Trophoblast cell (in vitro differentiated cells and primary cell): ENCODE measurements at places on chromosomes 11 and 22.

GRCh38 chr11:70368961-70369360 is 29.4 kb upstream of the CTTN start:
- no peaks in the 10 kb centered on the region for H3K4me1 ChIP-seq
- DNase-seq: no peak
- H3K27me3 ChIP-seq: no peaks in the 10 kb centered on the region
- H3K36me3 ChIP-seq: peaks cover 34% of the 10 kb centered on the region
- no peak overlapping the region for H3K27ac ChIP-seq

DNA sequence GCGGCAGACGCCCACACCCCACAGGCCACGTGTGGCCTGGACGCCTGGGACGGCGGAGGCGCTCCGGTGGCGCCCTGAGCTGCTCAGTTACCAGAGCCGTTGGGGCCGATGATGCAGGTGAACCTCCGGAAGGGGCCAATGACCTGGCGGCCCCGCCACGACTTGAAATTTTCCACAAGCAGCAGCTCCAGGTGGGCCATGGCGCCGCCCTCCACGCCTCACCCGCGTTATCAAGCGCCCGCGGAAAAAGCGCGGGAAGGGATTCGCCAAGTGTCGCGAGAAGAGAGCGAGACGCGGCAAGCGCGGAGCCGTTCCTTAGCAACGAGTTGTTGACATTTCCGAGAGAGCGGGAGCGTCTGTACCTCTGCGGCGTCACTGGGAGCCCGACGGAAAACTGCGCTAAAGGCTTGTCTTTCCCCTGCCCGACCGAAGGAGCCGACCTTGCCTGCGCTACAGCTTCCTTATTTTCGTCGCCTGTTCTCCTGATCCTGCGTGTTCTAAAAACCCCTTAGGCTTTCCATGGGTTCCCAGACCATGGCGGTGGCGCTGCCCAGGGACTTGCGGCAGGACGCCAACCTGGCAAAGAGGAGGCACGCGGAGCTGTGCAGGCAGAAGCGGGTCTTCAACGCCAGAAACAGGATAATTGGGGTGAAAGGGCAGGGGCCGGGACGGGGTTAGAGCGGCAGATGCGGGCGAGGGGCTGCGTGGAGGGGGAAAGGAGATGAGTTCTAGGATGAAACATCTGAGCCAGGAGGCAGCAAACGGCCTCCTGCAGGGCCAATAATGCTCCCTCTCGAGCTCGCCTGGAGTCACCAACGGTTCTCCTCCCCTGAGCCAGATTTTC is at the start of the genes RIBC2 and SMC1B:
Gene RIBC2 (plus strand): TSS at position 326 of the 844 bp plus-strand sequence. CDS start 194 bp downstream, at position 520.
Gene SMC1B (minus strand): TSS at position 232 of the 844 bp plus-strand sequence. CDS start 32 bp downstream, at position 200.
- H3K36me3 ChIP-seq: no peaks in the 10 kb centered on the region
- peak within 1 kb of the TSS; percentile 56 for H3K4me3 ChIP-seq
- H3K27me3 ChIP-seq: no peaks in the 10 kb centered on the region
- H3K27ac ChIP-seq: no peak within 1 kb of the TSS
- DNase-seq: peak; percentile 94
- peaks cover 8% of the 10 kb centered on the region for H3K4me1 ChIP-seq

DNA sequence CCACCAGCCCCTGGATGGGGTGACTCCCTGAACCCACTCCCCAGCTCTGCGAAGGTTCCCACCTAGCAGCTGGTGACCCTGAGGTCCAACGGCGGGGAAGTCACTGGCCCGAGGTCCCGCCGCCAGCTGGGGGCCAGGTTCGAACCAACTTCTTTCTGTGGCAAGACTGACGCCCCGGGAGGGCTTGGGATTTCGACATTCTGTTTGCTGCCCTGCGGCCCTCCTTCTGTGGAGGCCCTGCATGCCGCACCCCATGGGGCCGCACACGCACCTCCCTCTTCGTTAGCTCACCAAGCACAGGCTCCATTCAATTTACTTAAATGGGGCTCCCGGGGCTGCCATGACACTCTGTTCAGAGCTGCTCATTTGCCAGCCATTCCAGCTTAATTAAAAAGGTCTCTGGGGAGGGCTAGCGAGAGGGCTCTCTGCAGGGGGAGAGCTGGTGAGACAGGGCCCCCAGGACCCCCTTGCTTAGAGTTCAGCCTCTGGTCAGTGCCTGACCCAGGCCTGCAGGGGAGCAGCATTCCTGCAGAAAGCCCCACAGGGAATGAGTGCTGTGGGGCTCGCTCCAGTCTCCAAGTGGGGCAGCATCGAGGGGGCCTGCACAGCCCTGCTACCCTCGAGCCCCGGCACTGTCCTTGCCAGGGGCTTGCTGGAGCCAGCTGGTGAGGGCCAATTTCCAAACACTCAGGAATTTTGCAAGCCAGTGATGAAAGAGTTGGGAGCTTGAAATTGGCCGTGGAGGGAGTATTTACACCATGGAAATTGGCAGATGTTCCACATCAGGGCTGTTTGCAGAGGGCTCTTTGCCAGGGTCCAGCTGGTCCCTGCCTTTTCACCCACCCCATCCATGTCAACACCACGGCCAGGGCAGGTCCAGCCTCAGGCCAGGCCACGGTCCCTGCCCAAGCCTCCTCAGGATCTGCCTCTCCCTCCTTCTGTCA is 80.8 kb downstream of the CACNA1I start:
- no peak overlapping the region for H3K27ac ChIP-seq
- no peaks in the 10 kb centered on the region for H3K36me3 ChIP-seq
- H3K4me1 ChIP-seq: no peaks in the 10 kb centered on the region
- no peak for DNase-seq

GRCh38 chr11:62613291-62613778 is 278 bp downstream of the ROM1 start:
- peaks cover 41% of the 10 kb centered on the region for H3K36me3 ChIP-seq
- DNase-seq: no peak
- H3K4me3 ChIP-seq: peak overlapping the region; percentile 16
- no peaks in the 10 kb centered on the region for H3K27me3 ChIP-seq
- peaks cover 14% of the 10 kb centered on the region for H3K4me1 ChIP-seq

DNA sequence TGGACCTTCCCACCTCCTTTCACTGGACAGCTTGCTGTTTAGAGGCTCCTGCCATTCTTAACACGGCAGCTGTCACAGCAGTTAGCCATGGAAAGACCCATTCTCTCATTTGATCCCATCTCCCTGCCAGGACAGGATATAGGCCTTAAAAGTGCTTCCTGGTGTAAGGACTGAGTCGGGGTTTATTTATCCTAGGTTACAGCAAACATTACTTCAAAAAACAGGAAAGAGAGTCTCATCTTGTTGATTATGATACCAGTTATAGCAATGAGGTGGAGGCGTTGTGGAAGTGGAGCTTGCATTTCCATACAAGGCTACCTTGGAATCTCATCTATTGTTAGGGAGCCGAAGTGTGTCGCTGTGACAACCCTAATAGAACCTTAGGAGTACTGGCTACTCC is 17.4 kb upstream of the ETS1 start:
- H3K4me1 ChIP-seq: no peaks in the 10 kb centered on the region
- H3K4me3 ChIP-seq: no peak overlapping the region
- no peak overlapping the region for H3K27ac ChIP-seq
- no peak for DNase-seq

- no peak overlapping the region for H3K27ac ChIP-seq
- DNase-seq: peak; percentile 84
- H3K4me1 ChIP-seq: peaks cover 6% of the 10 kb centered on the region
- H3K4me3 ChIP-seq: no peak overlapping the region
Measured at GRCh38 chr11:12331239-12331874, 46.0 kb upstream of the PARVA start.

DNA sequence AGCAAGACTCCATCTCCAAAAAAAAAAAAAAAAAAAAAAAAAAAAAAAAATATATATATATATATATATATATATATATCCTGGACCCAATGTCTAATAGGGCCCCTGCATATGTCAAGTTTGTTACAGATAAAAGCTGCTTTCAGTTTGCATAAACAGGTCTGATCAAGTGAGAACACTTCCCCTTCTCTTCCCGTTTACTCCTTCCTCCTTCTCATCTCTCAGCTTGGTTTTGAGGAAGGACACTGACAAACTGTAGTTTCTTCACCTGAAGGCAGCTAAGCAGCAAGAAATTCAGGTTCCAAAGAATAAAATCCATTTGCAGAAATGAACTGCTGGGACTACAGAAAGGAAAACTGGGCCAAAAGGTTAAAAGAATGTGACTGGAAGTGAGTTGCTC is 11.7 kb downstream of the THOC5 start:
- no peaks in the 10 kb centered on the region for H3K4me1 ChIP-seq
- peaks cover 52% of the 10 kb centered on the region for H3K36me3 ChIP-seq
- H3K27me3 ChIP-seq: no peaks in the 10 kb centered on the region
- H3K4me3 ChIP-seq: no peak overlapping the region

DNA sequence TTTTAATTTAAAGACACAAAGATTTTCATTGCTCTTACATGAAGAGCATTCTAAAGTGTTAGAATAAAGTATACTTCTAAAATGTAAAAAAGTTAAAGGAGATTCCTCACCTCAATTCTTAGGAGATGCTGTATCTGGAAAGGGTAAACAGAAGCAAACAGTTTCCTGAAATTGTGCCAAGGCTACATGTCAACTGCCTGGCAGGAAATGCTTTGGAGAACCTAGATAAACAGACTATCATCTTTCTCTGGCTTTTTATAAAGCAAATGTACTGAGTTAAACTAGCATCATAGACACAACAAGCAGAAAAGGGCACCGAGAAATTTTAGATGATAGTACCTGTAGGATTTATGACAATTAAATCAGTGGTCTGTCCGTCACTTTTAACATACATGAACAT is 24.7 kb upstream of the AKIP1 start:
- H3K27me3 ChIP-seq: no peaks in the 10 kb centered on the region
- H3K4me3 ChIP-seq: no peak overlapping the region
- no peaks in the 10 kb centered on the region for H3K36me3 ChIP-seq
- DNase-seq: no peak
- H3K4me1 ChIP-seq: no peaks in the 10 kb centered on the region

DNA sequence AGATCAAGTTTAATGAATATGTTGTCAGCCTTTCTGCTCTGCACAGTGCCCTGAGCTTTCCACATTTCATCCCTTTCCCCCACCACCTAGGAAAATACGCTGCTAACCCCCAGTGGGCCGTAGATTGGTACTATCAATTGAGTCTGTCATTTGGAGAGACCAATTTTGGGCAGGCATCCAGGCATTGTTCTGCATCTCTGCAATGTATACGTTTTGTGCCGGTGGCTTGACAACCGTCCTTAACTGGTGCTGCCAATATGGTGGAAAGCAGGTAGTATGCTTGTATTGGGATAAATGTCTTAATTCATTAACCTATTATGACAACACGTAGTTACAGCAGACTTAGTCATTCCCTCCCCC is 1.3 kb downstream of the ELMOD1 start:
- H3K4me1 ChIP-seq: peaks cover 8% of the 10 kb centered on the region
- no peaks in the 10 kb centered on the region for H3K36me3 ChIP-seq
- no peak overlapping the region for H3K4me3 ChIP-seq
- H3K27me3 ChIP-seq: peaks cover 36% of the 10 kb centered on the region

- H3K4me1 ChIP-seq: no peaks in the 10 kb centered on the region
- no peak overlapping the region for H3K27ac ChIP-seq
- no peak overlapping the region for H3K4me3 ChIP-seq
- no peaks in the 10 kb centered on the region for H3K36me3 ChIP-seq
- no peak for DNase-seq
Measured at GRCh38 chr11:30710221-30710620, 124.1 kb upstream of the MPPED2 start.

- no peak for DNase-seq
- no peak within 1 kb of the TSS for H3K4me3 ChIP-seq
- peaks cover 52% of the 10 kb centered on the region for H3K27me3 ChIP-seq
Measured at GRCh38 chr11:75432911-75433321, at the start of gene KLHL35. KLHL35 (minus strand) TSS chr11:75433203; CDS start chr11:75430629, 2,574 bp downstream.

DNA sequence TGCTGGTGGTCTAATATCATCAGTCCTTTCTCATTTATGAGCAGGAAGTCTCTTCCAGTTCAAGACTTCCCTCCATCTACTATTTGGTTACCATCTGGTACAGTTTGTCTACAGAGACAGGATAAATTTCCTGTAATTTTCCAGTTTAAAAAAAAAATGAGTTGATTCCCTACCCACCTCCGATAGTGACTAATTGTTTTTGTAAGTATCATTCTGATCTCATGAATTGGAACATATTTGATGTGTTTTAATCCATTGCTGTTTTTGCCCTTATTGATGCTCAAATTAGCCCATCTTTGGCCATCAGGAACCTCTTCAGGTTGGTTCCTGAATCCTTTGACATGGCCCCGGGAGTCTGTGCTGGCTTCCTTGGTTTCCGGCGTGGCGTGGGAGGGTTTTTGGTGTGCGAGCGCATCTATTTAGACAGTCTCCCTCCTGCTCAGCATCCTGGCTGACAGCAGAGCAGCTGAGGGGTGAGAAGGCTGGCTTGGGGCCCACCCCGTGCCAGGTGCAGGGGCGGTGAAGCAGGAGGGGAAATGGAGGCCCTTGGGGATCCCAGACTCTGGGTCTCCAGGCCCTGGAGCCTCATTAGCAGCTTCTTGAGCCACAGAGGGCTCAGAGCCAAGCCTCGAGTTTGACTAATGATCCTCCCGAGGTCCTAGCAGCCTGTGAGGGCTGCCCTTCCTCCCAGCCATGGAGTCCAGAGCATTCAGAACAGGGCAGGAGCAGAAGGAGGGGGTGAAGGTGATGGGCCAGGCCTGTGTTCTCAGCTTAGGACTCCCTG is 6.8 kb downstream of the OMP start:
- no peaks in the 10 kb centered on the region for H3K4me1 ChIP-seq
- no peak for DNase-seq
- H3K27me3 ChIP-seq: no peaks in the 10 kb centered on the region
- H3K27ac ChIP-seq: no peak overlapping the region
- no peak overlapping the region for H3K4me3 ChIP-seq
- H3K36me3 ChIP-seq: no peaks in the 10 kb centered on the region

- no peaks in the 10 kb centered on the region for H3K4me1 ChIP-seq
- no peaks in the 10 kb centered on the region for H3K27me3 ChIP-seq
- no peaks in the 10 kb centered on the region for H3K36me3 ChIP-seq
Measured at GRCh38 chr22:48757581-48757980, 1070.1 kb downstream of the BRD1 start.

DNA sequence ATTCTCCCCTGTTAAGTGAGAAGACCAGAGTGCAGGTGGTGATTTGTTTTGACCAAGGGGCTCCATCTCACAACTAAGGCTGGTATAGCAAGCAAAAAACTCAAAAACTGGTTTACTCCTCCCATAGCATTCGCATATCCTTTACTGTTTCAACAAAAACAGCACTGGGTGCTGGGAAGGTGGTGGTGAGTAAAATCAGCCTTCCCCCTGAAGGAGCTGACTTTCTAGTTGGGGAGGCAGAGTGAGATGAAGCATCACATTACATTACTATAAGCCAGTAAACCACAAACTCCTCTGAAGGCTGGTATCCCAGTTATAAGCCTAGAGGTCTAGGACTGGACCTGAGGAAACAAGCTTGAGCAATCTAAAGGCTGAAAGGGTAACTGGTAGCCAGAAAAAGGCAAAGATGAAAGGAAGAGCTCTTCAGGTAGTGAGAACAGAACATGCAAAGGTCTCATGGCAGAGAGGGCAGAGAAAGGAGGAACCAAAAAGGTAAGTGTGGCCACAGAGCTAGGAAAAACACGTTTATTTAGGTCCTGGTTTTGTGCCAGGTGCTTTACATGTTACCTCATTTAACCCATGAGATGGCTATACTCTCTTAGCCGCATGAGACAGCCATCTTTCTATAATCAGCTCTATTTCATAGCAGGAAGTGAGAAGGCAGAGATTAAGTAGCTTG is 22.3 kb downstream of the TMEM123 start:
- H3K27ac ChIP-seq: no peak overlapping the region
- peaks cover 7% of the 10 kb centered on the region for H3K36me3 ChIP-seq
- H3K27me3 ChIP-seq: no peaks in the 10 kb centered on the region
- H3K4me1 ChIP-seq: no peaks in the 10 kb centered on the region
